ENCODE measurements at places on chromosomes 13 and 19. TPM values are rescaled to one million over a fixed set of nuclear protein-coding genes. Genes with fewer than 3 reads are reported as not detected.

DNA sequence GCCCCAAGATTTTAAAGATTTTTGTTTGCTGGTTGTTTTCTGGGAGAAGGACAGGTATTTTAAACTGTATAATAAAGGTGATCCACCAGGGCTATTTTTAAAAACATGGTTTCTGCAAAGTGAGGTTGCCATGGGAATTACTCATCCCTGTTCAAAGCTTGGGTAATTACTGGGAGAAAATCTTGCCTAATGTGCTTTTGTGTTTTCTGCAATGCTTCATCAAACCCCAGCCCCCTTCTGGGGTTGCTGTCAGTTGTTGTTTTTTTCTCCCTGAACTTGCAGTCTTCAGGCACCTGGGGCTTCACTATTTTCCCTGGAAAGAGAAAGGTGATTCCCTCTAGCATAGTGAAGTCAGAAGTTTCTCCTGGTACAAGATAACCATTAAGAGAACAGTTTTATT is 277.2 kb downstream of the NALCN start:
- DNase-seq, result no peak

GRCh38 chr19:51458051-51458645 is at the start of gene SIGLEC8:
SIGLEC8 (minus strand) TSS chr19:51458454; CDS start chr19:51458387, 67 bp downstream.
- no peak for DNase-seq

DNA sequence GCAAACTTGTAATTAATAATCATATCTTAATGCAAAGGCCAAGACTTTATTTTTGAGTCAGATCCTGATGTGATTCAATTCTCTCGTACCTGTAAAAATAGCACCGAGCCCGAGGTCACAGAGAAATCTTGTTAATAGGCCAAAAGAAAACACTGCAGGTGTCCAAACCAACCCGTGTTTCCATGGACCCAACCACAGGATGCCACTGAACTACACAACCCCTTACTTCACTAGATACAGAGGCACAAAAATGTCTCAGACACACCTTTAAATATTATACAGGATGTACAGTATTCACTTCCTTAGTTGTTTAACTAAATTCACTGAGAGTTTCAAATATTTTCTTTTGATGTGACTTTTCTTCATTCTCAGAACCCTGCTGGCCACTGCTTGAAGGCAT is 530.9 kb downstream of the MYO16 start:
- no peak for DNase-seq

KIR3DL1 gene
- not detected for total RNA-seq
